COLO829 (cell line): ENCODE measurements at places on chromosomes 6 and 20.

DNA sequence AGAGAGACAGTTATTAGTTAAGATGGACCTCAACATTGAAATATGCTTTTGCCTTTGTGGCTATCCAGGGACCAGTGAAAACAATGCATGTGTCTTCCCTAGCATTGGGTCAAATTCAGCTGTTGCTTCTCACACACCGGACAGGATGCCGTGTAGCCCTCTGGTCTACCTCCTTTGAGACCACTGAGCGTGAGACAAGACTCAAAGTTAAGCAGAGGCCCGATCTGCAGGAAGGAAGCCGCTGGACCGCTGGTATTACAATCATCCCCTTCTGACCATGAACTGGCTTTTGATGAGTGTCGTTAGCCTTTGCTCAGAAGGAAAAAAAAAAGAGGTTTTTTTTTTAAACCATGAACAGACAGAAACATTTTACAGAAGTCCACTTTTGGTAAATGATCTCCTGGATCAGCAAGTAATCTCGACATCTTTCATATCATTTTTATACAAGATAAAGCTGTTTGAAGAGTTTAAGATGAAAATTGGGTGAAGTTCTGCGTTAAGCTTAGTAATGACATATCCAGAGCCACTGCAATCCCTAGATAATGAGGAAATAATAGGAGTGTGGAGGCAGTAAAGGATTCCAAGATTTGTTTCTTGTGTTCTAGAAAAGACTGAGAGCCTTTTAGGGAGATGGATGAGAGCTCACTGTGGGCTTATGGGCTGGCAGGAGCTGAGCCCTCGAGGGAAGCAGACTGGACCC lies 622.8 kb downstream of the QKI start:
- DNase-seq = no peak

- no peak for DNase-seq
Measured at GRCh38 chr6:142827369-142827768, 117.6 kb downstream of the HIVEP2 start.

GRCh38 chr20:56463428-56463827 lies 5.0 kb upstream of the RTF2 start:
- no peak for DNase-seq

DNA sequence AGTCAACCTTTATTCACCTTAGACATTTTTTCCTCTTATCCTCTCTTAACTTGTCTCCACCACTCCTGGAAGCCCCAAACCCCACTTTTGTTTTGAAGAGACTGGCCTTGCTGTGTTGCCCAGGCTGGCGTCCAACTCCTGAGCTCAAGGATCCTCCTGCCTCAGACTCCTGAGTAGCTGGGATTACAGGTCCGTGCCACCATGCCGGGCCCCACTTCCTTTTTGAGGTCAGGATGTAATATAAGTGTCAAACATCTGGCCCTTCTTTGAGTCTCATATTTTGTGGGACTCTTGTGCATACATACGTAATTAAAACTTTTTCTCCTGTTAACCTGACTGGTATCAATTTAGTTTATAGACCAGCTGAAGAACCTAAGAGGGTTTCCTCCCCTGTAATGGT lies 1.4 kb upstream of the CDK19 start:
- DNase-seq = no peak

DNA sequence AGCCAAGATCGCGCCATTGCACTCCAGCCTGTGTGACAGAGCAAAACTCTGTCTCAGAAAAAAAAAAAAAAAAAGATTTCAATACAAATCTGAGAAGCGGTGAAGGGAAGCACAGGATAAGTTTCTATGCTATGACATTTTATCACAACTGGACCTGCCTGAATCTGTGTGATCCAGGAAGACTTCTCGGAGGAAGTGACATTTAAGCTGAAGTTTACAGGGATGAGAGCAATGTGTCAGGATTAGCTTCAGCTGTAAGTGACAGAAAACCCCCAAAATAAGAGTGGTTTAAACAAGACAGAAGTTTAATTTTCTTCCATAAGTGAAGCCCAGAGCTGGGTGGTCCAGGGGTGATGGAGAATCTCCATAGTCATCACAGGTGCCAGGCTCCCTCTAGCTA lies 33.4 kb upstream of the MRPS18A start:
- no peak for DNase-seq

DNA sequence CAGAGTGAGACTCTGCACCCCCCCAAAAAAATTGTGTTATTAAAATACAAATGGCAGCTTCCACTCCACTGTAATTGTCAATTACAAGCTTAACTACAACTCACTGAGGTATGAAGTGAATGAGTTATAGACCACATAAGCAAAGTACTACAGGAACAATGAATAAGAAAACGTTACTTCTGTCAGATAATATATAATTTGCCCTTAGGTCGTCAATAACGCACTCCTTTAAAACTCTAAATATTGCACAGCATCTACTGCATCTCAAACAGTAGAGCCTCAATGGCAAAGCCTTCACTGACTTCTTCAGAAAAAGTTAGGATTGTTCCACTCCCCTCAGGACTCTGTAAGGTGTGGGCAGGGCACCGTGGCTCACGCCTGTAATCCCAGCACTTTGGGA lies 2.0 kb upstream of the HBS1L start:
- no peak for DNase-seq

DNA sequence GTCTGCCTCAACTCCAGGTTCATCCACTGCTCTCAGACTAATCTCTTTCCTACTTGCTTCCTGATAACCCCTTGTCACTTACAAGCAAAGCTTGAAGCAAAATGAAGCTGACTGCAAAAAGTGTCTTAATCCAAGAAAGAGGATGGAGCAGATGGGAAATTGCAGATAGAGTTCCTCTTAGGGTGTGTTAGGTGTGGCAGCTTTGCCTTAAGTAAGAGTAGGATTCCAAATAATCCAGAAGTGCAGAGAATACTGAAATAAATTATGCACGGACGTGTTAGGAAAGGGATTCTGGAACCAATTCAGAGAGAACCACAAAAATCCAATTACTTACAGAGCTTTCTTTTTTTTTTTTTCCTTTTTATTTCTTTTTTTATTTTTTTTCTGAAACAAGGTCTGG lies 6.1 kb upstream of the RPL7L1 start:
- DNase-seq = no peak

DNA sequence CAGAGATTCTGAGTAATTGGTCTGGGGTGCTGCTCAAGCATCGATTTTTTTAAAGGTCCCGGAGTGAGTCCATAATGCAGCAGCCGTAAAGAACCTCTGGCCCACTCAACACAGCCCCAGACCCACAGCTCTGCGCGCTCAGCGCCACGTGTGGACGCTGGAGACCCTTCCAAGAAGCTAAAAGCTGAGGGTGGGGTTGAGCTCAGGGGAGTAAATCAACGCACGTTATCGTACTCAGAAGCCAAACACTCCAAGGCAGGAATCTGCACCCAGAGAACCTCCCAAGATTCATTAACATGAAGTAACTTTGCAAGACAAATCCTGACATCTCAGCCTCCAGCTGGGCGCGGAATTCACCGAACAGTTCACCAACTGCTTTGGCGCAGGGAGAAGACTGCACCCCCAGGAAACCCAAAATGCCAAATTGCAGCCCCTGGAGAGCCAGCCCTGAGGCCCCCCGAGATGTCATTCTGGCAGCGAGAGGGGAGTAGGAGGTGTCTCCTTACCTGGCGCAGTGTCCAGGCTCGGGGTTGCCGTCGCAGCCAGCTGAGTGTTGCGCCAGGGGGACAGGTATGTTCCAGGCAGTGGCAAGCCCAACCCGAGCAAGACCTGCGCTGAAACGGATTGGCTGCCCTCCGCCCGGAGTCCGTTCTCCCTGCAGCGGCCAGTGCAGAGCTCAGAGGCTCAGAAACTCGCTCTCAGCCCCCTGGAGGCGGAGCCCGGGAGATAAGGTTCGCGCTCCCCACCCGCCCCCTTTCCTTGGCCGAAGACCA lies at the start of gene COL21A1:
TSS of gene COL21A1 (minus strand) at position 700 of the 773 bp plus-strand sequence. CDS start 64,962 bp downstream, outside the sequence.
- no peak for DNase-seq

- DNase-seq = no peak
Measured at GRCh38 chr6:53593001-53593488, 48.1 kb upstream of the GCLC start.
